ENCODE measurements at places on chromosomes 5 and 9. TPM values are rescaled to one million over a fixed set of nuclear protein-coding genes. Genes with fewer than 3 reads are reported as not detected.

CCDC180 gene
- 18.6 TPM for total RNA-seq

SLCO6A1 gene
- total RNA-seq: not detected

ALDH1A1 gene
- total RNA-seq: 58.2 TPM

KIAA0825 gene
- 14.5 TPM for total RNA-seq

OCLN gene
- total RNA-seq: 9.2 TPM

SEMA5A gene
- 24.6 TPM for total RNA-seq

MSX2 gene
- 2.8 TPM for total RNA-seq

PGM5 gene
- 3.6 TPM for total RNA-seq

CDC26 gene
- total RNA-seq: 12.2 TPM

SPINK5 gene
- total RNA-seq: not detected

C9 gene
- total RNA-seq: not detected

GHR gene
- total RNA-seq: 3.8 TPM

SARDH gene
- total RNA-seq: 7.5 TPM

CCL28 gene
- 3.1 TPM for total RNA-seq

MZB1 gene
- 0.25 TPM for total RNA-seq

STOML2 gene
- total RNA-seq: 57.1 TPM

FOXI1 gene
- total RNA-seq: not detected

OSTF1 gene
- total RNA-seq: 57.5 TPM

LCN9 gene
- not detected for total RNA-seq

CCNJL gene
- 3.9 TPM for total RNA-seq

SLC9A3 gene
- 2.2 TPM for total RNA-seq

FBXW5 gene
- 82.1 TPM for total RNA-seq

CDC37L1 gene
- total RNA-seq: 23.9 TPM

C5orf34 gene
- 3.3 TPM for total RNA-seq

SMC5 gene
- 23.6 TPM for total RNA-seq

RANBP6 gene
- total RNA-seq: 27.0 TPM

ATP10B gene
- total RNA-seq: 22.9 TPM

TDRD7 gene
- 22.3 TPM for total RNA-seq

C9orf78 gene
- 47.8 TPM for total RNA-seq

STPG3 gene
- total RNA-seq: not detected

LCN1 gene
- total RNA-seq: not detected
